ENCODE measurements at places on chromosomes 4 and X. TPM values are rescaled to one million over a fixed set of nuclear protein-coding genes. Genes with fewer than 3 reads are reported as not detected.

The XG gene
- total RNA-seq: 1.2 TPM

The FRAS1 gene
- total RNA-seq: 37.8 TPM

The MAP3K15 gene
- 0.13 TPM for total RNA-seq

The RASSF6 gene
- 0.03 TPM for total RNA-seq

The TMEM150C gene
- 0.53 TPM for total RNA-seq

The PNCK gene
- total RNA-seq: 3.1 TPM

The VCX3B gene
- total RNA-seq: not detected

The SUPT20HL2 gene
- total RNA-seq: not detected
